Renal cortex interstitium (tissue), 15 donors: ENCODE measurements at places on chromosomes 7 and 10.

- no peak for DNase-seq
Measured at GRCh38 chr7:51457079-51457478, 140.5 kb upstream of the COBL start.

- DNase-seq: no peak
Measured at GRCh38 chr7:144997512-144997911, 161.7 kb upstream of the TPK1 start.

DNA sequence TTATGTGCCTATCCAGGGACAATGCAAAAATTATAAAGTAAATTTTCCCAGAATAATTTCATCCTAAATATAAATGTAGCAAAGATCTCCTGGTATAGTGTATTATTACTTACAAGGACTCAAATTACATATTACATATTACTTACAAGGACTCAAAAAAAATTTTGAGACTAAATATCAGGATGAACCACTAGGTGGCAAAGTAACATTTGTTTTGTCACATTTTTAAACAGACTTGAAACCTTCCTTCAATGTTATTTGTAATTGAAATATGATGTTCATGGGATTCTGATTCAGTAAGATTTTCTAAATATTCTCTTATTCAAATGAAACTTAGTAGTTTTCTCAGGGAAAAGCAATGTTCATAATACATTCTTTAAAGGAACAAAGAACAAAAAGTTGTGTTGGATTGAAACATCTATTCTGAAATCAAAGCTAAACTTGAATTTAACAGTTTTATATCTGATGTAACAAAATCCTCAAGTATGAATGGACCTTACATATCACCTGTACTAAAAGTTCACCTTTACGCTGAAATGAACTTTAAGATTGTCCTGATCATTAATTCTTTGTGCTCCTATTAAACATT is 74.3 kb upstream of the GNAI1 start:
- peak; percentile 34 for DNase-seq

DNA sequence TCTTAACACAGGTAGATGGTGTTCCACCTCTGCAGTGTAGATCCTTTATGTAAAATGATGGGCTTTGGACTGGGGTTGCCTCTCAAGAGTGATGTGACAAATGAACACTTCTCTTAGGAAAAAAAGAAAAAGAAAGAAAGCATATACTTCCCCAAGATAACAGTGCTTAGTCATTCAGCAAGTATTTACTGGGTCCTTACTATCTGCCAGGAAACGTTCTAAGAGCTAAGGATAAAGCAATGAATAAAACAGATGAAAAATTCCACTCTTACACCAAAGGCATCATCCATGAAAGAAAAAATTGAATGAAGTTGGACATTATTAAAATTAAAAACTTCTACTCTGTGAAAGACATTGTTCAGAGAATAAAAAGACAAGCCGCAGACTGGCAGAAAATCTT is 177.3 kb downstream of the C7orf25 start:
- DNase-seq: no peak

DNA sequence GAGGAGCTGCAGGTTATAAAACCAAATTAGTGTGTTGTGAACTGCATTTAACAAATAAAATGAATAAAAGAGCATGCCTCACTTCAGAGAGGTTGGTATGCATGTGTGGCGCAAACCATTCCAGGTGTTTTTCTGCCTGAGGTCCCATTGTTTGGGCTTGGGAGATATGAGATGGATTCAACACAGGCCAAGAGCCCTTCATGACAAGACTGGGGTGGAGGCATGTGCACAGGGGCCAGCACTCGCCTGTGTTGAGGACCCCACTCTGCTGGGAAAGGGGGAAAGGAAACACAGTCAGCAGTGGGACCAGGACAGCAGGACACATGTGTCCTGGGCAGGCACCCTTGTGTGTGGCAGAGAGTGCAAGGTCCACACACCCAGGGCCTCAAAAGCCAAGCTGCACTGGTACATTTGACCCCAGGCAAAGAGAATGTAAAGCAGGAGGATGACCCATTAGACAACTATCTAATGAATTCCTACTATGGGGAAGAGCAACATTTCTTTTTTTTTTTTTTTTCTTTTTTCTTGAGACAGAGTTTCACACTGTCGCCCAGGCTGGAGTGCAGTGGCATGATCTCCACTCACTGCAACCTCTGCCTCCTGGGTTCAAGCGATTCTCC is 9.2 kb upstream of the SLC18A3 start:
- no peak for DNase-seq

- no peak for DNase-seq
Measured at GRCh38 chr10:25180801-25181200, 6.0 kb downstream of the GPR158 start.

DNA sequence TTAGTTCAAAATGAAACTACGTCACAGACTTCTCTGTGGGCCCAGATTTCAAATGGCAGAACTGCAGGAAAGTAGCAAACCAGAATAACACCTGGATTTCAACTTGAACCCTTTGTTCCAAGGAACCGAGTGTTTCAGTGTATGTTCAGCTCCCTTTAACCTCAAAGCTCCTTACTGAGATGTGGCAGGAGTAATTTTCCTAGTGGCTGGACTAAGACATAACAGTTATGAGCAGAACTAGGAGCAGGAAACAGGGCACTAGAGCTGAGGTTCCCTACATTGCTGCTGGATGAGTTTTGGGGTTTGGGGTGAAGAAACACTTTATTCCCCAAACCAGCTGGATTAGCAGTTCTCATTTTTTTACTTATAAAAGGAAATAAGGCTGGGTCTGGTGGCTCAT is 50.1 kb downstream of the NSUN6 start:
- no peak for DNase-seq

- no peak for DNase-seq
Measured at GRCh38 chr10:34135515-34135914, 679.6 kb downstream of the PARD3 start.

DNA sequence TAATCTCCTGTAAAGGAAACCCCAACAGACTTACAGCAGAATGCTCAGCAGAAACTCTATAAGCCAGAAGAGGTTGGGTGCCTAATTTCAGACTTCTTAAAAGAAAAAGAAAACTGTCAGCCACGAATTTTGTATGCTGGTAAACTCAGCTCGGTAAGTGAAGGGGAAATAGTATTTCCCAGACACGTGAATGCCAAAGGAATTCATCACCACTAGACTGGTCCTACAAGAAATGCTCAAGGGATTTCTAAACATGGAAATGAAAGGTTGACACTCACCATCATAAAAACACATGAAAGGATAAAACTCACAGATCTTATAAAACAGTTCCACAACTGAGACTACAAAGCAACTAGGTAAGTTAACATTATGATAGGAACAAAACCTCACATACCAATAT is 68.6 kb downstream of the GLCCI1 start:
- DNase-seq: no peak

DNA sequence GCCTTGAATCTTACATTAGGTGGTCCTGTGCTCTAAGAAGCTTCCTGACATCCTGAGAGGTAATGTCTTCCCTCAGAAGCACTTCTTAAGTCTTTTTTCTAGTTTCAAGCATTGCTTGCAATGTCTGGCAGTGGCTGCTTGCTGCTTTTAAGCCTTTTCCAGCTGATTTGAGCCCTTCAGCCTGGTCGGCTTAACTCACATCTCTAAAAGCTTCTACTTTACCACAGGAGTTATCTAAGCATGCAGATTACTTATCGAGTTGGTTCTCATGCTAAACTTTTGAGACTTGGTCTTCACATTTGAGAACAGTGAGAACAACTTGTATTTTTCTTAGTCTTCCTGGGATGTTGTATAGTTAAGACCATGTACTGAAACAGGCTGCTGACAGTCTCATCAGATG is 3.9 kb downstream of the LRMDA start:
- no peak for DNase-seq
